Activated CD4-positive, alpha-beta memory T cell treated with anti-CD3 and anti-CD28 coated beads, Interleukin-2, amount 10 ng/mL, durations not matched to agents 7 days and 5 days (primary cell): ENCODE measurements at places on chromosomes 5 and 9. TPM values are rescaled to one million over a fixed set of nuclear protein-coding genes. Genes with fewer than 3 reads are reported as not detected.

Gene REEP2
- total RNA-seq = 1.1 TPM

GRCh38 chr5:79931409-79931808 is 59.7 kb downstream of the MTX3 start:
- no peak for DNase-seq

DNA sequence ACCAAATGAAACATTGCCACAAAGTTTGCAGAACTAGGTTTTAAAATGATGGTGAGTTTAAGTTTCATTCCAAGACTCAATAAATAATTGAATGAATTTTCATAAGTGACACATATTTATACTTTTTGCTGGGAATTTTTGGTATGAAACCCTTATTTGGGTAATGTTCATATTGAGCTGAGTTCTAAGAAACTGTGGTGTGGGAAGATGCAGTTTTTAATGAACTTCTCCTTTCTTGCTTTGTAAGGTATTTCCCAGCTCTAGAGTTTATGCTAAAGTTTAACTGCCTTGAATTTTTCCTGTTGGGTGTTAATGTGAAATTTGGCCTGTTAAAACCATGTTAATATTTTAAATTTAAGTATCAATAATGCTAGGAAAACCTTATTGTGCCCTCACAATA is 15.1 kb downstream of the RABGAP1 start:
- DNase-seq = no peak

- DNase-seq = peak; percentile 41
Measured at GRCh38 chr9:83596899-83597504, 25.9 kb upstream of the IDNK start.

DNA sequence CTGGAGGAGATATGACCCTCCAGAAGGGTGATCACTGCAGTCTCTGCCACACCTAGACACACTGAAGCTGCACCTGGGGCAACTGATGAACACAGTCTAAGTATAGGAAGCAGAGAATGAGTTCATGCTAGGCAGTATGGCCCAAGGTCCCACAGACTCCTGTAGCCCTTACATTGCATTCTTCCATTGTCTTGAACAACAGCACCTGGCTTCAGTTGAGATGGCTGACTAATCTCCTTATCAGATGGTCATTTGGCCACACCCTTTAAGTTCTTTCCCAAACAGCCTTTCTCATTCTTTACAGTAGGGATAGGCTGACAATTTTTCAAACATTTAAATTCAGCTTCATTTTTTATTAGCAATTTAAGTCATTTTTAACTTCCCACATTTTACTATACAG is 23.1 kb downstream of the CENPK start:
- DNase-seq = no peak
